ENCODE measurements at places on chromosomes 4 and X. TPM values are rescaled to one million over a fixed set of nuclear protein-coding genes. Genes with fewer than 3 reads are reported as not detected.

The RHOXF2B gene
- not detected for total RNA-seq

The NIPAL1 gene
- 2.5 TPM for total RNA-seq

The MAGEC3 gene
- total RNA-seq, result not detected

The RAB9B gene
- 0.13 TPM for total RNA-seq

The ARL9 gene
- total RNA-seq, result 0.07 TPM

The C4orf50 gene
- under 0.01 TPM for total RNA-seq

The CT45A1 gene
- not detected for total RNA-seq

The PLAC8 gene
- total RNA-seq, result 2.1 TPM

The RNF128 gene
- not detected for total RNA-seq

The MAGEA10 gene
- not detected for total RNA-seq

The MTCP1 gene
- total RNA-seq, result 3.7 TPM

The DYNLT3 gene
- total RNA-seq, result 38.7 TPM

The MAPK10 gene
- total RNA-seq, result 0.07 TPM

The MAGED2 gene
- 120 TPM for total RNA-seq
